Naive thymus-derived CD4-positive, alpha-beta T cell (primary cell): ENCODE measurements at places on chromosomes 16 and 17. TPM values are rescaled to one million over a fixed set of nuclear protein-coding genes. Genes with fewer than 3 reads are reported as not detected.

DNA sequence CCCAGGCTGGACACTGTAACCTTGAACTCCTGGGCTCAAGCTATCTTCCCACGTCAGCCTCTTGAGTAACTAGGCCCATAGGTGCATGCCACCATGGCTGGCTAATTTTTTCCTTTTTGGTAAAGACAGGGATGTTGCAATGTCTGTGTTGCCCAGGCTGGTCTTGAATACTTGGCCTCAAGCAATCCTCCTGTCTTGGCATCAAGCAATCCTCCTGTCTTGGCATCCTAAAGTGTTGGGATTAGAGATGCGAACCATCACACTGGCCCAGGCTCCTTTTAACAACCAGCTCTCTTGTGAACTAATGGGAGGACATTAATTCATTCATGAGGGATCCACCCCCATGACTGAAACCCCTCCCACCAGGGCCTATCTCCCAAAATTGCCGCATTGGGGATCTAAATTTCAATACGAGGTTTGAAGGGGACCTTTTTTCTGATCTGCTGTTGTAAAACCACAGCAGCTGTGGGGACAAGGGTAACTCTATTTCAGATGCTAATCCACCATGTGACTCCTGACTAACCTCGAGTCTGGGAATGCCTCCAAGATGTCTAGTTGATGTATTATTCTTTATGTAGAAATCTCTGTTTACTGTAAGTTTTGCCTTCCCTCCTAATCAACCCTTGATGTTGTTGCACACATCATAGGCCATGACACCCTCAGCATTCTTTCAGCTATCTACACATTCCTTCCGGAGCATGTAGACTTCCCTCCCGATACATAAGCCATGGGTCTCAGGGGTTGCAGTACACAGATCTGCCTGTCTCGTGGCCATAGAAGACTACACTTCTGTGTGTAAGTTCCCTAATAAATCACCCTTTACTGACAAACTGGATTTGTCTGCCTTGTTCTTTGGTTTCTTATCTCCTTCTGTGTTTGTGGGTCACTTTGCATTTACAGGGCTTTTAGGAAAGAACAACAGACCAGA, 37.6 kb downstream of the RNF112 start:
- no peak overlapping the region for H3K4me3 ChIP-seq
- no peaks in the 10 kb centered on the region for H3K27me3 ChIP-seq
- DNase-seq: no peak
- no peaks in the 10 kb centered on the region for H3K4me1 ChIP-seq
- no peak overlapping the region for H3K27ac ChIP-seq

DNA sequence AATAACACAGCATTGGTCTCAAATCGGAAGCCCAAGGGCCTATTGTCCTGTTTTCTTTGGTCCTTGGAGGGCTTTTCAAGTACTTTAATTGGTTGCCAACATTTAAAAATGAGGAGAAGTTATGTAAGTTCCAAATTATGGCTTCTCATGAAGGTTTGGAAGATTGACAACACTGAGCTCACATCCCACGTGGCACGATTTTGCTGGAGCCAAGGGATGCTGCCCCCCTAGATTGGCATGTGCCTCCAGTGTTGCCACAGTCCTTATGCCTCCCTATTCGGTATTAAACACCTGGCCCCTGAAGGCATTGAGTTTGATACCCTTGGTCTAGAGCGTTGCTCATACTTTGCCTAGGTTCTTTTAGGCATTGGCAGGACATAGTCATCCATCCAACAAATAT, 108.0 kb downstream of the ZNF18 start:
- no peak for DNase-seq
- no peak overlapping the region for H3K27ac ChIP-seq
- no peaks in the 10 kb centered on the region for H3K4me1 ChIP-seq
- H3K27me3 ChIP-seq: no peaks in the 10 kb centered on the region
- no peaks in the 10 kb centered on the region for H3K36me3 ChIP-seq
- H3K4me3 ChIP-seq: no peak overlapping the region

PTX4 gene
- polyA plus RNA-seq: not detected

KRT24 gene
- polyA plus RNA-seq: not detected

DNA sequence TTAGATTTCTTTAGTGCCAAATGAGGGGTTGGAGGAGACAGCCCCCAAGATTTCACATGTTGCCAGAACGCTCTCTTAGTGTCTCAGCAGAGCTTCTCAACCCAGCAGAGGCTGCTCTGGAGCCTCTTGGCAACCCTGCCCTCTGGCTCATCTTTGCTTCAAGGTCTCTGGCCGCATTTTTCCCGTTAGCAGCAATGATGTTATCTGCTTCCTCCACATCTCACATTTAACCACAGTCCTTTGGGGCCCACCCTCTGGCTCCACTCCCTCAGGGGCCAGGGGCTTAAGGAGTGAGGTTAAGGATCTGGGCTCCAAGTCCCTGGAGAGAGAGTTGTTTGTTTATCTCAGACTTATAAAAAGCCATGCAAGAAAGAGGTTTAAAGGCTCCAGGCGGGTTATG, 3.3 kb upstream of the XYLT1 start:
- H3K4me1 ChIP-seq: peaks cover 19% of the 10 kb centered on the region
- H3K27me3 ChIP-seq: no peaks in the 10 kb centered on the region
- no peak for DNase-seq
- H3K4me3 ChIP-seq: no peak overlapping the region
- H3K36me3 ChIP-seq: no peaks in the 10 kb centered on the region
- no peak overlapping the region for H3K27ac ChIP-seq

KRTAP3-2 gene
- not detected for polyA plus RNA-seq

MYH2 gene
- not detected for polyA plus RNA-seq

DNA sequence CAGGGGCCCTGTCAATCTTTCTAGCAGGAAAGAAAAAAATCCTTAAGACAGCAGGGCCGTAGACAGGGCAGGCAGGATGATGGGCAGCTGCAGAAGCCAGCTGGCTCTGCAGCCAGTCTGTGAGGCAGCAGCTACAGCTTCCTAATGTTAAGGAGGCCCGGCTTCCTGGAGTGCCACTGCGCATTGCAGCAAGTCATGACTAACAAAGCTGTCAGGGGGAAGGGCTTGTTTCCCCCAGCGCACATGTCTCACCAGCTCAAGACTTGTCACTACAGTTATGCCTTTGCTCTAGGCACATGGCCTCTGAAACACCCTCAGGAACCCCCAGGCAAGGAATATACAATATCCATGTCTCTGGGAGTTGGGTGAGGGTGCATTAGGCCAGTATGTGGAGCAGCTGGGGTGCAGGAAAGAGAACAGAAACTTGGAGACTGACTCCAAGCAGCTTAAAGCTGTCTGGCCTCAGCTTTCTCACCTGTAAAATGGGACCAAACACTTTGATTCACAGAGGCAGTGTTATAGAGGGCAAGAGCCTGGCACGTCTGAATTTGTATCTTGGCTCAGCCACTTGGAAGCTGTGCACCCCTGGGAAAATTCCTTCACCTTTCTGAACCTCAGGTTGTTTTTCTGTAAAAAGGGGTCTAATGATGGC, 220.0 kb downstream of the HAPSTR1 start:
- H3K36me3 ChIP-seq: no peaks in the 10 kb centered on the region
- H3K4me3 ChIP-seq: no peak overlapping the region
- no peak overlapping the region for H3K27ac ChIP-seq
- no peaks in the 10 kb centered on the region for H3K27me3 ChIP-seq
- DNase-seq: no peak

NT5C3B gene
- 66.7 TPM for polyA plus RNA-seq

CCDC200 gene
- polyA plus RNA-seq: not detected

GRCh38 chr16:5066511-5066910, 755 bp upstream of the C16orf89 start:
- H3K4me3 ChIP-seq: no peak overlapping the region
- no peak overlapping the region for H3K27ac ChIP-seq
- H3K4me1 ChIP-seq: peaks cover 9% of the 10 kb centered on the region
- no peaks in the 10 kb centered on the region for H3K27me3 ChIP-seq
- H3K36me3 ChIP-seq: no peaks in the 10 kb centered on the region

GRCh38 chr17:81093619-81094508, 58.9 kb downstream of the BAIAP2 start:
- H3K4me3 ChIP-seq: no peak overlapping the region
- no peaks in the 10 kb centered on the region for H3K27me3 ChIP-seq
- DNase-seq: no peak
- no peaks in the 10 kb centered on the region for H3K36me3 ChIP-seq
- H3K27ac ChIP-seq: no peak overlapping the region

DNA sequence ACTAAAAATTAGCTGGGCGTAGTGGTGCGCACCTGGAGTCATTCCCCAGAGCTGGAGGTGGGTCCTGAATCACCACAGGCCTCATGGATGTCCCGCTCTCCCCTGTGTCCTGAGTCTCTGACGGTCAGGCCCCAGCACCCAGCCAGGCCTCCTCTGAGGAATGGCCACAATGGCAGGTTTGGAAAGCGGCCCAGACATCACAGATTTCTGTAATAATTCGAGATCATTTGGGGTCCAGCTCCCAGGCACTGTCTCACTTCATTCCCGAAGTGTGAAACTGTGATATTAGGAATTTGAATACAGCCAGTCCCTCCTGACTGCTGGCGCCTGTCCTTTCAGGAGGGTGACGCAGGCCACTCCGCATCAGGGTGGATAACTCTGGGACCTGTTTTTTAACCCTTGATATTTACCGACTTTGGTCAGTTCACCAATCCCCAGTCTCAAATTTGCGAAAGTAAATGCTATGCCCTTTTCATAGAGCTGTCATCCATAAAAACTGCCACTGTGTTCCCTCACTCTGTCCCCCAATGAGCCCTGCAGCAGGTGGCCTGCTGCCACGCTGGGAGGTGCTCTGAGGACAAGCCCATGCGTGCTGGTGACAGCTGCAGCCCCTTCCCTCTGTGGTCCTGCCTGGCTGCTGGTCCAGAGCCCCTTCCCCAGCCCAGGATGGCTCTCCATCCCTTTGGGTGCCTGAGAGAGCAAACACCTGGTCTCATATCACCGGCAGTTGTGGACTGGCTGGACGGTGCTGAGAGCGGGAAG, 28.3 kb upstream of the RPTOR start:
- H3K36me3 ChIP-seq: no peaks in the 10 kb centered on the region
- no peaks in the 10 kb centered on the region for H3K27me3 ChIP-seq
- no peak overlapping the region for H3K4me3 ChIP-seq
- no peak for DNase-seq
- H3K4me1 ChIP-seq: no peaks in the 10 kb centered on the region
- no peak overlapping the region for H3K27ac ChIP-seq
